GM23248 (cell line): ENCODE measurements at places on chromosomes 2 and 18. TPM values are rescaled to one million over a fixed set of nuclear protein-coding genes. Genes with fewer than 3 reads are reported as not detected.

The NGEF gene
- polyA plus RNA-seq = 0.35 TPM in 1 of 2 replicates, not detected in the other

The RETREG2 gene
- 20.7 and 21.5 TPM in 2 replicates for polyA plus RNA-seq

The CIB4 gene
- polyA plus RNA-seq = not detected in 2 replicates

The TMBIM1 gene
- polyA plus RNA-seq = 164 and 166 TPM in 2 replicates

The VSNL1 gene
- polyA plus RNA-seq = 0.70 and 0.72 TPM in 2 replicates

The GREB1 gene
- polyA plus RNA-seq = 0.05 TPM in 1 of 2 replicates, not detected in the other

The PDE1A gene
- polyA plus RNA-seq = 0.93 and 1.0 TPM in 2 replicates

The FOXD4L1 gene
- polyA plus RNA-seq = not detected in 2 replicates

The GAD1 gene
- polyA plus RNA-seq = 0.49 and 0.81 TPM in 2 replicates

The FAM237A gene
- not detected in 2 replicates for polyA plus RNA-seq

The PHLPP1 gene
- polyA plus RNA-seq = 0.99 and 1.1 TPM in 2 replicates

DNA sequence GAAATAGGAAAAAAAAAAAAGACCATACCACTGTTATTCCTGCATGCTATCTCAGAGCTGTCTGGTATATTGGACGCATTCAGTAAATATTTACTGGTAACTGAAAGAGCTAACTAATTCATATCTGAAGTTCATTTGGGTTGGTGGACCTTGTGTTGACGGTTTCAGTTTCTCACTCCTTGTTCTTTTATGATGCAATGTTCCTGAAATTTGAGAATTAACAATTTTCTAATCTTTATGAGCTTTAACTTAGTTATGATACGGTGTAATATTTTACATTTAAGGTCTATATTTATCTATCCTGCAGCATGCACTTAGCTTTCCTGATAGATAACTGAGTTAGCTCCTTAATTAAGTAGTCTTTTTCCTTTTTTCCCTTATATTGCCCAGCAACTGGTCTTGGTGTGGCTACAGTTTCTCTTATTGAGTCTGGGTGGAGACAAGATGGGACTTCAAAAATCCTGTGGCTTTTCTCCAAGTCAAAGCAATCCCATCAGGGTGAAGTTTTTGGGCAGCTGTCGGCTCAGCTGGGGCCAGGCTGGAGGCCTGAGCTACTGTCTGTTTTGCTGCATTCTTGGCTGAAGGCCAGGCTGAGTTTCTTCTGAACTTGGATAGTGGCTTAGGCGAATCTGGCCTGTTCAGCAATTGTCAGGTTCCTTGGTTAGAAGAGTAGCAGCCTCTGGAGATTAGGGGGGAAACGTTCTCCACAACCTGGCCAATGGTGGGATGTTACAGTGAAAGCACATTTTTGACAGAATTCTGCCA is 78.4 kb upstream of the MEX3C start:
- peak; percentile 20 for DNase-seq

- DNase-seq = no peak
Measured at GRCh38 chr2:109501461-109501860, 112.3 kb downstream of the SEPTIN10 start.

GRCh38 chr2:179886-180285 is 83.9 kb downstream of the SH3YL1 start:
- DNase-seq = no peak

DNA sequence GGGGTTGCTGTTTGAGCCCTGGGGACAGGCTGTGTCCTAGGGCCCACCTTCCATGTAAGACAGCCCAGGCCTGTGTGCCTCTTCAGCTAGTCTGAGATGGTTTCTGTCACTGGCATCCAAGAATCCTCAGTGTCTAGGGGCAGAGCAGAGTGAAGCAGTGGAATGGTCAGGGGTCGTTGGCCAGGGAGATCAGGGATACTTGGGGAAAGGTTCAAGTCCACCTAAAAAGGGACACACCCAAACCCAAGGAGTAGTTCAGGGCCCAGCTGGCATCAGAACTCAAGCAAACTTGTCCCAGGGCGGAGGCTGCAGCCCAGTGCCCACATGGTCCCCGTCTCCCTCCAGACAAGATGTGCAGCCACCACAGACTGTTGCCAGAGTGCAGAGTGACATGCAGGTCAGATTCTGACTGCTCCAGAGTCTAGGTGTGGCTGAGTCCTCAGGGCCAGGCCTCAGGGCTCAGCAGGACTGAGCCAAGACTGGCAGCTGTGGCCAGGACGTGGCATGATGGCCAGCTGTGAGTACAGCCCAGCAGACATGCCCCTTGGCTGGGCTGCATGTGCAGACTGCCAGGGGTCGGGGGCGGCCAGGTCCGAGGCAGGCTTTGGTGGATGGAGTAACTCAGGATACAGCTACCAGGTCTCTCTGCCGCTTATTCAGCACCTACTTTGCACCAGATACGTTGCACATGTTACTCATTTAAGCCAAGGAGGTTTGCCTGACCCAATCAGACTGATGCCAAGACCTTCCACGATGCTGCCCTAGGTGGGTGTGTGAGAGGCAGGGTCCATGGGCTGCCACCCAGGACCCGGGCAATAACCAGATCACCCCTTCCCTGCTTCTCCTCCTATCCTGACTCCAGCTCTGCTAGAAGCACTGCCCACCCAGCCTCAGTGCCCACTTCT is 146.6 kb downstream of the SMAD7 start:
- DNase-seq = no peak

DNA sequence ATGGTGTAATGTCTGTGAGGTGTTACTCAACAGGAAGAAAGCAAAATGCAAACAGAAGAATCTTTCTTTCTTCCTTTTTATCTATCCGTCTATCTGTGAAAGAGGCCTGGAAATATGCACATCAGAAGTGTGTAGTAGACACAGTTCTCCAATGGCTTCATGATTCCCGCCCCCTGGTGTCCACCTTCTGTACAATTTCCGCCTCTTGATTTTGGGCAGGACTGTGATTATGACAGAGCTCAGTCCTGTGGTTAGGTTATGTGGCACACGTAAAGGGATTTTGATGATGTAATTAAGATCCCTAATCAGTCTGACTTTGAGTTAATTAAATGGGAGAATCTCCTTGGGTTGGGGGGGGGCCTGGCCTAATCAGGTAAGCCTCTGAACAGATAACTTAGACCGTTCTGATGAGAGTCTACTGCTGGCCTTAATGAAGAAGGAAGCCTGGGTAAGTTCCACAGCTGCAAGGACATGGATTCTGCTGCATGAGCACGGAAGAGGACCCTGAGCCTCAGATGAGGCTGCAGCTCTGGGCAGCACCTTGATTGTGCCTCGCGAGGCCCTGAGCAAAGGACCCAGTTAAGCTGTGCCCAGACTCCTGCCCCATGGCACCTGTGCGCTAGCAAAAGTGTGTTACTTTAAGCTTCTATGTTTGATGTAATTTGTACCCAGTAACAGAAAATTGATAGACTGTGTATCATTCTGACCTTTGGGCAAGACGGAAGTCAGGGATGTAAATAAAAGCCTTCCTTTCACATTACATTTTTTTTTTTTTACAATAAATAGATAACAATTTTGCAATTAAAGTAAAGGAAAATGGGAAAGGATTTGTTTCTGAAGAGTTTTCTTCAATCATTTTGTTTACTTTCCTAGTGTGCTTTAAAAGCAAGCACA is 11.3 kb upstream of the KCNF1 start:
- peak; percentile 30 for DNase-seq

- DNase-seq = peak; percentile 95
Measured at GRCh38 chr18:63882333-63883141, 5.0 kb upstream of the SERPINB2 start.

- peak; percentile 12 for DNase-seq
Measured at GRCh38 chr2:147495734-147496133, 349.1 kb upstream of the ACVR2A start.

DNA sequence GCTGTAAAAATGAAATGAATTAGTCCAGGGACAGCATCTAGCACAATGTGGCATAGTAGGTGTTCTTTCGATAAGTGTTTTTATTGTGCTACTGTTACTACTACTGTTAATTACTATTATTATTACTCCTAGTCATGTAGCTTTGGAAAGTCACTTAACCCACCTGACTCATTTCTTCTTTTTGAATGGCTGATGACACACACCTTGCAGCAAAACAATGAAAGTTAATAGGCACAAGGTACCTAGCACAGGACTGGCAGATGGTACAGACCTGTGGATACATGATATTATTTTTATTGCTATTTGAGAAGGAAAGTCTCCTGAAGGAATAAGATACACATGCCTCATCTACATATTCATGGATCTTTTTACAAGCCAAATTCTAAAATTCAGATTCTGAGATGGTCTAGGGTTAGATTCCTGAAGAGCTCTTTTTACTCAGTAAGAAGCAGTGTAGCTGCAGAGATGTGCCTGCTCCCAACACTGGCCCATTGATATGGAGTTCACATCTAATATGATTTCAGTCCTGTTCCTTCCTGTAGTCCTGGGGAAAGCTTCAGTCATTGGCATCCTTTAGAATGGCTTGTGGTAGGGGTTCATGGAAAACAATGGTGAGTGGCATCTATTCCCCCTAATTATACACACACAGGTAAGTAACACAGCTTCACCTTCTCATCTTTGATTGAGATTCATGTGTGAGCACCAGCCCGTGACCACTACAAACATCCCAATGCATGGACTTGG is 7.9 kb upstream of the ERMN start:
- DNase-seq = no peak

DNA sequence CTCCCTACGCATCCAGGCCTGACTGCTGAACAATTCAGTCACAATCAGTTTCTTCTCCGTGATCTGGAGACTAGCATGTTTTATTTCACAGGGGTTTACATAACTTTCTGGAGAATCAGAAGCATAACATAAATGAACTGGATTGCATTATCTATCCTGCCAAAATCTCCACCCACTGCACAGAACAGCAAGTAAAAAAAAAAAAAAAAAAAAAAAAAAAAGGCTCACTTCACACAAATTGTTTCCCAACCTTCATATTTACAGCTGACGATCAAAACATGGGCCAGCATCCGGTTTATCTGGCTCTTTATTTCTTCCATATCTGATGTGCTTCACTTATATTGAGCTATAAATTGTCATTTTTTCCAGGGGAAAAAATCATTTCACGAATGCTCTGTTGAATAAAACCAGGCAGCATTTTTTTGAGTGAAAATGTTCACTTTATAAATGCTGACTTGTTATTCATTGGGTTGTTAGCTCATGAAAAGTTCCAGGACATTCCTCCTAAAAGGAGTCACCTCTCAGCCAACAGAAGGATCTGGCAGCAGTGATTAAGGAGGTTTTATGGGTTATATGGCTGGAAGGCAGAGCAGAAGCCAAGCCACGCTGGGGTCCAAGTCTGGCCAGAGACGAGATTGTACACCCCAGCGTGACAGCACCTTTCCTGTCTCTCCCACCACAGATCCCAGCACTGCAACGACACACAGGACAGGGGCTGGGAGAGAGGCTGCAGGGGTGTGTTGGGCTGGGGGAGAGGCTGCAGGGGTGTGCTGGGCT is 51.2 kb upstream of the GLI2 start:
- DNase-seq = peak; percentile 91

GRCh38 chr2:46098621-46099062 is 198.6 kb upstream of the EPAS1 start:
- peak; percentile 90 for DNase-seq

GRCh38 chr2:48756289-48756688 is 765 bp upstream of the LHCGR start:
- DNase-seq = no peak

- peak; percentile 14 for DNase-seq
Measured at GRCh38 chr2:74177696-74178095, 983 bp downstream of the MOB1A start.

DNA sequence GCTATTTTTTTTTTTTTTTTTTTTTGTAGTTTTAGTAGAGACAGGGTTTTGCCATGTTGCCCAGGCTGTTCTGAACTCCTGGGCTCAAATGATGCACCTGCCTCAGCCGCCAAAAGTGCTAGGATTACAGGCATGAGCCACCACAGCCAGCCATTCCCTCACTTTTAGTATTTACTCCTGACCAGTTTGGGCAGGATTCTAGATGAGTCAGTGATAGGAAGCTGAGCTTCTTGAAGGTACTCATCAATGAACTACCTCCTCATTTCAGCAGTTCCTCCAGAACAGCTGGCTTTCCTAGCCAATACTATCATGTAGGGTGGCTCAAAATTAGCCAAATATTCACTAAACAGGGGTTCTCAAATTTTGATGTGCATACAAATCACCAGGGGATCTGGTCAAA is 57.2 kb downstream of the CYBRD1 start:
- peak; percentile 18 for DNase-seq

GRCh38 chr2:189569295-189569910 is 11.2 kb downstream of the SLC40A1 start:
- DNase-seq = peak; percentile 16

DNA sequence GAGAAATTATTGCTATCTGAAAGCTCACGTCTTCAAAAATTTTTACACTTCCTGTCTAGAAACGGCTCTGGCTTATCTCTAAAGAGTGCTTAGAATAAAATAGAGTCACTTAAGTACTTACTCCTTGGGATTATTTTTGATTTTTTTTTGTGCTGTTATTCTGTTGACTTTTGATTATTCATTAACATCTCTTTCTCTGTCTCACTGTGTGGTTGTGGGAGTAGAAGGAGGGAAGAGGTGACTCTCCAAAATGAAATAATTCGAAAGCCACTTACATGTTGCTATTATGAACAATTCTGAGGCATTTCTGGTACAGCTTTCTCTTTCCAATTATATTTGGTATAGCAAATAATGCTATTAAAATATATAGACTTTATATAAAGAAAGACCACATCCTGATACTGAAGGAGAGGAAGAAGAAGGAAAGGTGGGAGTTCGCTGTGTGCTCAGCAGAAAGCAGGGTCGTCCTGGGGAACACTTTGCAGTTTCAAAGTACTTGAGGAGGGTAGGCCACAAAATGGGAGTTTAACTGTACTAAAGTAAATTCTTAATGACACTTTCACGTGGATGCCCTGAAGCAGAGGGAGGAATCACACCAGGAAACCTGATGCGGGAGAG is 9.6 kb upstream of the MMADHC start:
- no peak for DNase-seq

DNA sequence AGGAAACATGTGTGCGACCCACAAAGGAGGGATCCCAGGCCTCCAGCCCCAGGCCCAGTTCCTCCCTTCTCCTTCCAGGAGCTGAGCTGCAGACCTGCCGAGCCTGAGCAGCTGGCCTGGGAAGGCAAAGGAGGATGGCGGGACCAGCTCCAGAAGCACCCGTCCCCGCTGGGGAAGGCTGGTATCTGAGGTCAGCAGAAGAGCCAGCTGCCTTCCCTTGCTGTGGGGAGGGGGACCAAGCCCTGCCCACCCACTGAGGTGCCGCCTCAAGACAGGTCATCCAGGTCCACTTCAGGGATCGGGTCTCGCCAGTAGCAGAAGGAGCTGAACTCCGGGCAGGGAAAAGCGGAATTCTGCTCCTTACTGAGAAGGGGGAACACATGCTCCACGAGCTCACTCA is 73.2 kb downstream of the EMILIN2 start:
- no peak for DNase-seq

DNA sequence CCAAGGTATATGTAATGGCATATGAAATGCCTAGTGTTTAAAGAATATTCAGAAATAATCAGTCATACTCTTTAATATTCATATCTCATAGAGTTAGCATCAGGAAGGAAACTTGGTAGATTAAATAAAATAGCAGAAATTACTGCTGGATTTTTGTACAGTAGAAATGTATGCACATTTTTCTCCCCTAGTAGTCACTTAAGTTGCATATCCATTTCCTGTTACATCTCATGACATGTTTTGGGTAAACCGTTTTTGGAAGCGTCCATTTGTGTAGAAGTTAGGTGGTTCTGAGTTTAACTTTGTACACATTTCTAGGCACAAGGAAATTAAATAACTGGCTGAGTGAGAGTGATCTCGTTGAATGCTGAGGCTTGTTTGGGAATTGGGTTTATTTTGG is 21.9 kb downstream of the NEDD4L start:
- DNase-seq = no peak
